ENCODE measurements at places on chromosomes 7 and 10.

GRCh38 chr7:28346676-28347363 is 65.5 kb upstream of the CREB5 start:
- DNase-seq, result peak; percentile 17

GRCh38 chr7:1460821-1461645 is 1.8 kb upstream of the MICALL2 start:
- DNase-seq, result peak; percentile 34

- DNase-seq, result no peak
Measured at GRCh38 chr10:109824206-109824605, 99.1 kb downstream of the XPNPEP1 start.

- DNase-seq, result no peak
Measured at GRCh38 chr7:2251841-2252771, 10.1 kb downstream of the NUDT1 start.

DNA sequence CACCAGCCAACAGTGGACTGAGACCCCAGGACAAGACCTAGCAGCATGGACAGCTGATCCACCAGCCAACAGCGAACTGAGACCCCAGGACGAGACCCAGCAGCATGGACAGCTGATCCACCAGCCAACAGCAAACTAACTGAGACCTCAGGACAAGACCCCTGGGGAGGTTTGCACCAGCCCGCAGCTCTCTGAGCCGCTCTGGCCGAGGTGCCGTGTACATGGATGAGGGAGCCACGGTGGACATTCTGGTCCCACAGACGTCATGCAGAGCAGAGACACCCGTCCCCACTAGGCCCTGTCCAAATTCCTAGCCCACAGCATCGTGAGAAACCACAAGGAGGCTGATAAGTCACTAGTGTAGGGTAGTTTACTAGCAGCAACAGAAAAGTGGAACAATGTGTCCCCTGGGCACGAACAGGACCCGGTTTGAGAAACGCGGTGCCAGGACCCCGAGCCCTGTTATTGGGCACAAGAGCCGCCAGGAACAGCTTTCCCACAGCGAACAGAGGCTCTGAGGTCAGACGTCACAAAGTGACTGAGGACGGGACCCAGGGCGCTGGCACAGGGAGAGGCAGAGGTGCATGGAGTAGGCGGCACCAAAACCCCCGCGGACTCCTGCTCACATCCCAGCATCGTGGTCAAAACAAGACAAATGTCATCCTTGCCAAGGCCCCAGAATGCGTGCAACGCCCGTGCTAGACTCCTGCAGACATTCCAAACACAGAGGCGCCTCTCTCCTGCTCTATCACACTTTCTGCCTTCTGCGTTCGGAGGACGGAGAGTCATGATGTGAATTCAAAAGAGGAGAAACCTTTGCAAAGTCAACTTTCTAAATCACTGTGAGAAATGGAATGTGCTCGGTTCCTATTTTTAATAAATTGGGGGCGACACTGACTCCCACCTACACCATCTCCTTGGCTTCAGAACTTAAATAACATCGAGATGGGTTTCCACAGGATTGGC is 8.1 kb downstream of the STK32C start:
- DNase-seq, result no peak

DNA sequence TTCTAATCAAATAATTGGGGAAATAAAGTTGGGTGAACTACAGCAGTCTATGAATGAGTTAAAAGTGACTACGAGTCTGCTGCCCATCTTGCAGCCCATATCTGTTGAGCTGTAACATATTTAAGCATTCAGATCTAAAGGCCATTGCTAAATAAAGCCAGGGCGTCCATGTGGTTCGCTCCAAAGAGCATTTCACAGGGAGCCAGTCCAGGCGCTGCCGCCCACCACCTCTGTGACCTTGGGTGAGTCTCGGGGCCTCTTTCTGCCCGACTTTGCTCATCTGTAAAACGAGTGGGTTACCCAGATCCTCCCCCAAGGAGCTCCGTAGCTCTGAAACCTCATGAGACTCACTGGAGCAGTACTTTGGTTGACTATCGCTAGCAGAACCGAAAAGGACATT is 223.1 kb downstream of the CUX1 start:
- no peak for DNase-seq

GRCh38 chr7:98097042-98097645 is 9.5 kb upstream of the LMTK2 start:
- no peak for DNase-seq

- peak; percentile 50 for DNase-seq
Measured at GRCh38 chr7:20244334-20245120, 27.3 kb upstream of the MACC1 start.

- DNase-seq, result no peak
Measured at GRCh38 chr7:99557940-99558305, 519 bp upstream of the ZNF655 start.

DNA sequence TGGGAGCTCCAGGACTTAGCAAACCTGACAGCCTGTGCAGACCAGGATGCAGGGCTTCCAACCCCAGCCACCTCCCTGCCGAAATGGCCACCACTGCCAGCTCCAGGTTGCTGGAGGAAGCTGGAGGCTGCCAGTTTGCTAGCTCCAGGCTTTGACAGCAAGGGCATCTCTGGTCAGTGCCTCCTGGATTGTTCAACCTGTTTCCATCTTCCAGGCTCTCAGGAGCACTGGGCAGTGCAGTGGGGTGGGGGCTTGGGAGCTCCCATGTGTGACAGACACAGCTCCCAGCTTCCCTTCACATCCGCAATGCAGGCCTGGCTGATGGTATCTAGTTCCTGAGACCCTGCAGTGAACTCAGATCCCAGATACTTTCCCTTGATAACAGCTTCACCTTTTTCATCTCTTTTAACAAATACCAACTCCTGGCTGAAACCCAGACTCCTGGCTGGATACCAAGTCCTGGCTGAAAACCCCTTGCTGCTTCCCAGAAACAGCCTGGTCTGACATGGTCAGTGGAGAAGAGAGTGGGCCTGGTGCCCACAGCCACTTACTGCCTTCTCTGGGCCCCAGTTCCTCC is 20.8 kb upstream of the RET start:
- DNase-seq, result no peak

- DNase-seq, result peak; percentile 63
Measured at GRCh38 chr10:32155075-32155516, 98.9 kb upstream of the KIF5B start.

GRCh38 chr10:3512263-3512662 is 272.7 kb downstream of the KLF6 start:
- DNase-seq, result no peak

- no peak for DNase-seq
Measured at GRCh38 chr7:105985672-105986215, 22.7 kb downstream of the CDHR3 start.

GRCh38 chr7:155796381-155797261 is 15.6 kb downstream of the SHH start:
- no peak for DNase-seq

- no peak for DNase-seq
Measured at GRCh38 chr10:63634488-63635065, 113.4 kb downstream of the REEP3 start.

DNA sequence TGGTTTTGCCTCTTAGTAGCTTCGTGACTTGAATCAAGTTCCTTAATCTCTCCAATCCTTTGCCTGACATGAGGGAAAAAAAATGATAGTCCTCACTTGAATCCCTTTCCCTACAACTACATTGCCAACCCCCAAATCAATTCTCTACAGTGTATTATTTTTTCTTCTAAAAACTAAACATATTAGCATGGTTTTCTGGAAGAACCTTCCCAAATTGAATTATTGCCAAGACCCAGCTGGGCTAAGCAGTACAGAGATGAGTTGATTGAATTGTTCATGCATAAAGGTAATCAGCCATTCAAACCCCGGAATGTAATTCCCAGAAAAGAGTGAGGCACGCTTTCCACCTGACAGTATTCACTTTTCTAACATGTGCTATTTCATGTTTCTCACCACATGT is 155.6 kb upstream of the AGR3 start:
- DNase-seq, result no peak
